ENCODE measurements at places on chromosomes 1 and 21.

DNA sequence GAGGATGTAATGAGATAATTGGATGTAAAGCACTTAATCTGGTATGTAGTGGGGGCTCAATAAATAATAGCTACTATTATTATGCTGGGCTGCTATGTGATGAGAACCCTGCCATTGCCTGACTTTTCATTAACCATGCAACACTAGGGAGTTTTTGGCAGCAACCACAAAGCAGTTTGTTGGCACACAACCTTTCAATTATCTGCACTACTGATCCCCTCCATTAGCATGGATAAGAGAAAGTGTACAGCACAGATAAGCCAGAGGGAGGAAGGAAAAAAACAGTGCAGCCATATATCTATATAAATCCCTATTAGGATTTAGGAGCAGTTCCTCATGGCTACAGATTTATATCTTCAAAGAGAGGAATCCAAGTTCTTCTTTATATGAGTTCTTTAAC lies 498.5 kb downstream of the NUF2 start:
- DNase-seq: no peak

DNA sequence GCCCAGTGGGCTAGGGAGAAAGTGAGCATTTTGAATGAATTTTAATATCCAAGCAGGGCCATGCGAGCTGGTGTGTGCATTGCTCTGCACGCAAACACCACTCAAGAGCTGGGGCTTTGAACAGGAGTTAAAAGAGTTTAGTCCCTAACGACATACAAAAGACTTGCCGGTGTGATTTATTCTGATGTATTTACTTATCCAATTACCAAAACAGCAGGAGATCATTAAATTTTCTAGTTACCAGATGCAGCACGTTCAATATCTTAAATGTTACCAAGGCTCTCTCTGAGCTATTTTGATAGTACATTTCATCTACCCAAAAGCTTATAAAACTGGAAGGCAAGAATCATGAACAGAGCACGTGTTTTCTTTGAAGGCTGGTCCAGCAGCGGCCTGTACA lies 30.0 kb upstream of the DMRTA2 start:
- DNase-seq: no peak

GRCh38 chr1:18183533-18183932 lies 75.9 kb downstream of the IGSF21 start:
- no peak for DNase-seq

- DNase-seq: peak; percentile 24
Observed at GRCh38 chr1:228830185-228830953, 95.1 kb downstream of the RHOU start.

GRCh38 chr1:228687587-228687986 lies 47.7 kb upstream of the RHOU start:
- no peak for DNase-seq

DNA sequence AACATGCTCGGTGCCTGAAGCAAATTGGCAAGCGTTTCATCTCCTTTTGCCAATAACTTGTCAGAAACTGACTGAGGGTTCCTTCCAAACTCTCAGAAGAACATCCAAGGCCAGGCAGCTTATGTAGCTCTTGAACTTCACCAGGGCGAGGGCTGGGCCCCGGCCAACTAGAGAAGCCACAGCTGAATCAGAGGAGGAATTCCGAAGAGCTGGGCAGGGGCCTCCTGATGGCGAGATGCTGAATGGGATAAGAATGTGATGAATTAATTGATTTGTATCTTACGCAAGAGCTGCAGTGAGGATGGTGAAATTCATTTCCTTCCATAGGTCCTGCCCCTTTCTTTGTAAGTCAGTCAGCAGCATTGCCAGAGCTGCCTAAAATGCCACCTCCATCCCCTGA lies 345.8 kb downstream of the KIF26B start:
- peak; percentile 18 for DNase-seq

GRCh38 chr1:165633614-165634013 lies 2.6 kb downstream of the MGST3 start:
- no peak for DNase-seq

DNA sequence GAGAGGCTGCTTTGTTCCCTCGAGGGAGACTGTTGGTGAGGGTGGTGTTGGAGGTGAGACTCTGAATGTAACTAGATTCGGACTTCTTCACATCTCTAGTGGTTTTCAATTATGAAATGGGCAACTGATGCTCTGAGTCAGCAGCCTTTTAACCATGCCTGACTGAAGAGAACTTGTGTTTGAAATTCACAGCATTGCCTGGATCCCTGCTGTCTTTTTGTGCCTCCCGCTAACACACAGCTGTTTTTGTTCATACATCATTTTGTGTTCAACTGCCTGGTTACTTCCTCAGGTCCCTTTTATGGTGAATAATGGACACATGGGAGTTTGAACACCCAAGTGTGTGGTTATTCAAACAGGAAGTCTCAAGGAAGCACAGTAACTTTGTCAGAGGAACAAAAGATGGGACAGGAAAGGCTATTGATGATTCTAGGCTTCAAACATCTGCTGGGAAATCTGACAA lies 16.8 kb downstream of the LAMC1 start:
- no peak for DNase-seq

- DNase-seq: no peak
Observed at GRCh38 chr1:112618114-112618720, 724 bp downstream of the ST7L start.

- DNase-seq: no peak
Observed at GRCh38 chr1:159835862-159836525, 9.3 kb downstream of the SLAMF8 start.
